Mucosa of descending colon (tissue), 3 donors: ENCODE measurements at places on chromosomes 1 and 21. TPM values are rescaled to one million over a fixed set of nuclear protein-coding genes. Genes with fewer than 3 reads are reported as not detected.

DNA sequence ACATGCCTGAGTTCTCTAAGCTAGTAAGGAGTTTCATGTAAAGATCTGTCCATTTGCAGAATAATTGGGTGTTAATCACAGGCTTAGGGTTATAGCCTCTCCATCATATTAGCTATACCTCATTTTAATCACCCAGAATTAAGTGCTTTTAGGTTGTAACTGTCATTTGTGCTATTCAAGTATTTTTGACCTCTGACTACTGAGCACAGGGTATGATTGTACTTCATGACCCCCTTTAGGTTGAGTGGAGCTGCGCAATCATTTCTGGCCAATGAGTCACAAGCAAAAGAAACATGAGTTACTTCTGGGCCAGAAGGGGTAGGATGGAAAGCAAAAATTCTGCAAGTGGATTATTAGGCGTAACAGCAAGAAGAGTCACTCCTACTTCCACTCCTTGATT, 8.4 kb upstream of the SNX7 start:
- DNase-seq = no peak

GRCh38 chr1:71464016-71464415, 383.2 kb upstream of the ZRANB2 start:
- no peak for DNase-seq

DNA sequence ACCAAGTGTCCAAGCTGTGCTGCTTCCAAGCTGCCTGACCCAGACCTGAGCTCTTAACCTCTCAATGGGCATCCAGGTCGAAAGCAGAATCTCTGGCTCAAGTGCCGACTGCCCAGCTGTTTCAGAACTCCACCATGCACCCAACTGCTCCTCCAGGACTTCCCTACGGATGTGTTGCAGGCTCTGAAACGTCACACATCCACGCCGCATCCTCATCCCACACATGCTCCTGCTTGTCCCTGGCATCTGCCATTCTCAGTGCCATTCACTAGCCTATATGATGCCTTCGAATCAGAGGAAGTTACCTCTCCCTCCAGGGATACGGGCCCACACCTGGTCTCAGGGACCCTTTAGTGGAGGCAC, 11.2 kb downstream of the PDZK1IP1 start:
- DNase-seq = no peak

DNAJC6 gene
- 1.8 TPM for total RNA-seq

GRCh38 chr1:1915911-1916840, 1.1 kb downstream of the CALML6 start:
- peak; percentile 72 for DNase-seq

GRCh38 chr1:215888159-215888558, 321.1 kb downstream of the KCTD3 start:
- no peak for DNase-seq

- DNase-seq = no peak
These were observed 124.0 kb downstream of the SYT14 start for GRCh38 chr1:210061992-210062391.

DNA sequence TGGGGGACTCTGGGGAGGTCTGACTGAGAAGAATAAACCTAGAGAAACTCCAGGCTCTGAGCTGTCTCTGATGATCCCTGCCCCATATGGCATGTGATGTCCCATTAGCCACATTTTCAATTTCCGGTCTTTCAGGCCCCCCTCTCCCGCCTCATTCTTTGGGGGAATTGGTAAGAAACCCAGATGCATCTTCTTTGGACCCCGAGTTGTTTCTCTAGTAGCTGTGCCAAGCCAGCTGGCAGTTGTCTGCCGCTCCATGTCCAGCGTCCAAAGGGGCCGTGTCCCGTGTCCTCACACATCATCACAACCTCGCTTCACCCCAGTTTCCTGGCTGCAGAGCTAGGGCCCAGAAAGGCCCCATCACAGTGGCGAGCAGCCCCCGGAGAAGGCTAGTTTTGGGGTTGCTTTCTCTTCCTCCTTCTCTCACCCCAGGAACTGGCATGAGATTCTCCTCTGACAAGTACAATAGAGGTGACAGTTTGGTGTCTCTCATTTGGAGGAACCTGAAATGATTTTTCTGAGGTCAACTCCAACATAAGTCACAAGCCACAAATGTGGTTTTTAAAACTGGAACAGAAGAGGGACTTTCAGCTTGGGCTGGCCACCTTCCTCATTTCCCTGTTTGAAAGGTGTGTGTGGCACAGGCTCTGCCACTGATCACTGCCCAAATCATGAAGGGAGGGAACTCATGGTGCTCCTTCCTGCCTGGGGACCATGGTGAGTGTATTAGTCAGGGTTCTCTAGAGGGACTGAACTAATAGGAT, 6.4 kb upstream of the GPR157 start:
- no peak for DNase-seq

GRCh38 chr1:54887665-54888071, 673 bp upstream of the DHCR24 start:
- DNase-seq = no peak

KRTAP12-2 gene
- total RNA-seq = not detected

NR5A2 gene
- 75.3 TPM for total RNA-seq
